ENCODE measurements at places on chromosomes 6 and 20.

GRCh38 chr6:168956884-168957730 is 296.5 kb downstream of the THBS2 start:
- DNase-seq, result peak; percentile 50
- no peaks in the 10 kb centered on the region for H3K27me3 ChIP-seq
- no peaks in the 10 kb centered on the region for H3K4me1 ChIP-seq
- H3K27ac ChIP-seq, result no peak overlapping the region

GRCh38 chr6:15312500-15312899 is 66.6 kb downstream of the JARID2 start:
- no peaks in the 10 kb centered on the region for H3K27me3 ChIP-seq
- H3K27ac ChIP-seq, result no peak overlapping the region
- H3K4me3 ChIP-seq, result no peak overlapping the region
- no peaks in the 10 kb centered on the region for H3K4me1 ChIP-seq

GRCh38 chr6:24053057-24053456 is 73.0 kb upstream of the NRSN1 start:
- no peaks in the 10 kb centered on the region for H3K4me1 ChIP-seq
- H3K4me3 ChIP-seq, result no peak overlapping the region
- DNase-seq, result no peak
- no peak overlapping the region for H3K27ac ChIP-seq
- H3K36me3 ChIP-seq, result no peaks in the 10 kb centered on the region

DNA sequence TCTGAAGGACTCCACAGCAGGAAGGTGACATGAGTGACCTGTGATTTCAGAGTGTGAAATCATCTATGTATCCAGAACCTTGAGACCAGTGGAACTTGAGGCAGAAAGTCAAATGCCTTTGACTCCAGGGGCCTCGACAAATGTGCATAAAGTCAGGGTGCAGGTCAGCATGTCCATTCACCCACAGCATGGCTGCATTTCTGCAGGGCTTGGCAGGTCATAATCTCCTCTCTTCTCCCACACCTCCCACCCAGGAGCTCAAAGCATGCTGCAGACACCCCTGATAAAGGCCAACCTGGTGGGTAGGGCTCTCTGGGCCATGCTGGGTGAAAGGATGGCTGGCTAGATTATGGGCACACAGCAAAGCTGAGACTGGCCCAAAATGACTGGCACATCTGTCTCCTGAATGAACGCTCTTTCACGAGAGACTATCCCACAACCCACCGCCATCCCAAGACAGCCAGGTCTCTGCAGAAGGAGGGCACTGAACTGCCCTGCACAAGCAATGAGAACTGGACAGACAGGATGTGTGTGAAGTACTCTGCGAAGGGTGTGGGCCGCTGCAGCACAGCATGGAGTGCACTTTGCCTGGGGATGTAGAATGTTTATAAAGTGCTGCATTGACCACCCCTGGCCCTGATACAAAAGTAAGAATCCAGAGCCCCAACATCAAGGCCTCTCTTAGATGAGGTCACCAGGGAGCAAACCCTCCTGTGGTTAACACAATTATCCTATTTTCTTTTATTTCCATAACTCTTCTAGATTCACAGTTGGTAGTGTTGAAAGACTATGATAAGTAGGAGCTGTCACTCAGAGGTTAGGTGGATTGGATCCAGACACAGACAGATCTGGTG is 78.2 kb upstream of the NXT1 start:
- H3K27ac ChIP-seq, result no peak overlapping the region
- H3K4me1 ChIP-seq, result no peaks in the 10 kb centered on the region
- H3K27me3 ChIP-seq, result no peaks in the 10 kb centered on the region
- no peaks in the 10 kb centered on the region for H3K36me3 ChIP-seq
- no peak overlapping the region for H3K4me3 ChIP-seq

- DNase-seq, result no peak
- no peak overlapping the region for H3K4me3 ChIP-seq
- H3K27me3 ChIP-seq, result no peaks in the 10 kb centered on the region
These were observed 90.7 kb downstream of the CD24 start for GRCh38 chr6:106883808-106884262.

- no peak overlapping the region for H3K27ac ChIP-seq
- H3K4me1 ChIP-seq, result no peaks in the 10 kb centered on the region
- no peaks in the 10 kb centered on the region for H3K36me3 ChIP-seq
- no peak overlapping the region for H3K4me3 ChIP-seq
- H3K27me3 ChIP-seq, result no peaks in the 10 kb centered on the region
- no peak for DNase-seq
These were observed 1012.7 kb downstream of the EYS start for GRCh38 chr6:64694356-64694755.

GRCh38 chr6:165497472-165497871 is 165.6 kb downstream of the PDE10A start:
- DNase-seq, result no peak
- H3K4me3 ChIP-seq, result no peak overlapping the region
- no peaks in the 10 kb centered on the region for H3K36me3 ChIP-seq
- H3K27me3 ChIP-seq, result no peaks in the 10 kb centered on the region

DNA sequence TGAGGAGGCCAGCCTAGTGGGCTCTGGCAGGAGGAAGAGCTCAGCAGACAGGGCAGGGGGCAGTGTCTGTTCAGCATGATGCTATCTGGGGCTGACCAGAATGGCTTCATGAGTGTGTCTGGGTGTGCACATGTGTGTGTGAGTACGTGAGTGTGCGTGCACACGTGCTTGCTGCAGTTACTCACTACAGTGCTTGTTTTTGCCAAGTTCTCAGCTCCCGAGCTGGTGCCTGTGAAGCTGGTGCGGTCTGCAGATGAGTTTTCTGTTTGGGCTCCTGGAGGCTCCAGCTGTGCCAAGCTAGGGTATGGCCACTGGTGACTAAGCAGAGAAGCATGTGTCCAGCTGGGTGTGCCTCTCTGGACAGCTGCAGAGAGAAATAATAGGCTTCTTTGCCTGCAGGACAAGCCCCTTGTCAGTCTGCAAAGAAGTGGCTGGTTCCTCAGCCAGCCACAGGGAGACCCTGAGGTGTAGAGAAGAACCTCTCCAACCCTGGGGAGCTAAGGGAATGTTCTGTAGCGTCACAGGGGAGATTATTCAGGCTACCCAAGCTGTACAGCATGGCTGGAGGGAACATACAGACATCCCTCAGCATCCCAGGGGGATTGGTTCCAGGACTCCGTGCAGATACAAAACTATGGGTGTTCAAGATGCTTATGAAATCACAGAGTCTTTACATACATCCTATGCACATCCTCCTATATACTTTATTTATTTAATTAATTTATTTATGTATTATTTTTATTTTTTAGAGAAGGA is 40.2 kb upstream of the FAM50B start:
- no peak overlapping the region for H3K27ac ChIP-seq
- H3K4me1 ChIP-seq, result no peaks in the 10 kb centered on the region
- H3K4me3 ChIP-seq, result no peak overlapping the region
- no peak for DNase-seq
- H3K36me3 ChIP-seq, result no peaks in the 10 kb centered on the region
- peaks cover 15% of the 10 kb centered on the region for H3K27me3 ChIP-seq

GRCh38 chr6:31676322-31676903 is 4.5 kb downstream of the LY6G5C start:
- H3K4me3 ChIP-seq, result no peak overlapping the region
- DNase-seq, result no peak
- H3K27me3 ChIP-seq, result no peaks in the 10 kb centered on the region
- no peaks in the 10 kb centered on the region for H3K4me1 ChIP-seq

DNA sequence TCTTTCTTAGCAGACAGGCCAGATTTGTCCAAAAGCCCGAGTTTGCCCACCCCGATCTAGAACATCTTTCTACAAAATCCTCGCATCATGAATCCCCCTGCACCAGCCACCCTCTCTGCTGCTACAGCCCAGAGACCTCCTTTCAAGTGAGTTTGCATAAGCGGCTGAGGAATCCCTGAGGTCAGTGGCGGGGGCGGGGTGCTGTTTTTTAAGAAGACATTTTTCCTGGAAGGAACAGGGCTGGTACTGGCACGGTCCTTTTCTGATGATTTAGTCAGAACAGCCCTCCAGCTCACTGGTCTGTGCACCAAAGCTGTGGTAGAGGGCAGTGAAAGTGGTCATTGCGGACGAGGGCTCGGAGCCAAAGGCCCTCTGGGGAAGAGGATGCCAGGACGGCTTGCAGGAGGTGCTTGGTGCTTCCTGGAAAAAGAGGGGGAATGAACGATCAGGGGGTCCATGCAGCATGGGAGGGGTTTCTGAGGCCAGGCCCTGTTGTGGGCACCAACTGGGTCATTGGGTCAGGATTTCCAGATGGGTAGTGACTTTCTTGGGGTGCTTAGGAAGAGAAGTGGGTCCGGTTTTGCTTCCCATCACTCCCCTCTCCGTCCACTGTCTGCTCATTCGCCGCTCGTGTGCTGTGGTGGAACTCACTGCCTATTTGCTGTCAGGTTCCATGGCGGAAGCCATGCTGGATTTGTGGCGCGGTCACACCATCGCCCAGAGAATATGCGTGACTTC is 50.4 kb downstream of the GNAS-AS1 start:
- H3K36me3 ChIP-seq, result no peaks in the 10 kb centered on the region
- peaks cover 11% of the 10 kb centered on the region for H3K27me3 ChIP-seq
- DNase-seq, result no peak
- H3K4me3 ChIP-seq, result no peak overlapping the region
- H3K27ac ChIP-seq, result no peak overlapping the region
- H3K4me1 ChIP-seq, result no peaks in the 10 kb centered on the region

- no peaks in the 10 kb centered on the region for H3K36me3 ChIP-seq
- no peaks in the 10 kb centered on the region for H3K27me3 ChIP-seq
- H3K4me3 ChIP-seq, result no peak overlapping the region
- no peak for DNase-seq
- no peak overlapping the region for H3K27ac ChIP-seq
- no peaks in the 10 kb centered on the region for H3K4me1 ChIP-seq
These were observed 655.3 kb downstream of the RNF144B start for GRCh38 chr6:19042420-19042819.

DNA sequence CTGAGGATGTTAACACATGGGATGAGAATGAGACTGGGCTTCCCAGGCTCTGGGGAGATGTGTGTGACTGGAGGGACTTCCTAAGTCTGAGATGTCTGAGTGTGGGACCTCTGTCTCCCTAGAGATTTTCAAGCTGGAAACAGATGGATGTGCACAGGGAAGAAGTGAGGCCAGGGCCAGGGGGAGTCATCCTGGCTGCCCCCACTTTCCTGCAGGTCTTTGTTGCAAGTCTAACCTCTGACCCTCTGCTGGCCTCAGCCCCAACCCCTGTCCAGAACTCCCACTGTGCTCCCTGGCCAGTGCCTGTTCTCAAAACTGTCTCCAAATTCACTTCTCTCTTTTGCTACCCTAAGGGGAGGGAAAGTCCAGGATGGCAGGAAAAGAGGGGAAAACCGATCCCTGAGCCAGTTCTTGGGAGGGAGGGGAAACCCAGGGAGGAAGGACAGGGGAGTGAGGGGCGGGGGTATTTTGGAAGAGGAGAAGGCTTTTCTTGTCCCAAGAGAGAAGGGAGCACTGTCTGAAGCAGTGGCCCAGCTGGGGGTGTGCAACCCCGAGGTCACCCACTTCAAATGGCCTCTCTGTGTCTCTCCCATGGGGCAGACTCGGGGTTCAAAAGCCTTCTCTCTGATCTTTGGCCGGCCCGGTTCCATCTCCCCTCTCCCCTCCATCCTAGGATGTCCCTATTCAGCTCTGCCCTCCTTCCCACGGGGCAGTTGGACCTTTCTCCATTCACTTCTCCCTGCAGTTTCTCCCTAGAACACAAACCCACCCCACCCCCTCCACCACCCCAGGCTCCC is 3.1 kb downstream of the PPP1R18 start:
- H3K27ac ChIP-seq, result peak overlapping the region; percentile 94
- peak; percentile 16 for DNase-seq
- peaks cover 77% of the 10 kb centered on the region for H3K4me1 ChIP-seq
- H3K27me3 ChIP-seq, result no peaks in the 10 kb centered on the region

DNA sequence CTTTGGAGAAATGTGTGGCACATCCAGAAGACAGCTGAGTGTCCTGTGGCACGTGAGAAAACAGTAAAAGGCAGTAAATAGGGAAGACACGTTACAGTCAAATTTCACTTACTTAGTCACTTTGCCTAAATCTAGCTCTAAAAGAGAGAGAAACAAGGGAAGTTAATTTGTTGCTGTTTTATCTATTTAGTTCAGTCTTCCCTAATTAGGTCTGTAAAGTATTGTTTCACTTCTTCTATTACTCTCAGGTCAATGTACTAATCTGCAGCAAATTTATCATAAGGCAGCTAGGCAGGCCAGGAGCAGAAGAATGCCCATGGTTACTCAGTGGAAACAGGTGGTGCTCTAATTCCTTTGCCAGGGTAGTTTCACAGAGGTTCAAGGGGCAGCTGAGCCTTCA is 124.3 kb upstream of the CNR1 start:
- no peak for DNase-seq
- no peaks in the 10 kb centered on the region for H3K36me3 ChIP-seq
- no peak overlapping the region for H3K27ac ChIP-seq
- H3K27me3 ChIP-seq, result no peaks in the 10 kb centered on the region
- no peaks in the 10 kb centered on the region for H3K4me1 ChIP-seq
- no peak overlapping the region for H3K4me3 ChIP-seq

DNA sequence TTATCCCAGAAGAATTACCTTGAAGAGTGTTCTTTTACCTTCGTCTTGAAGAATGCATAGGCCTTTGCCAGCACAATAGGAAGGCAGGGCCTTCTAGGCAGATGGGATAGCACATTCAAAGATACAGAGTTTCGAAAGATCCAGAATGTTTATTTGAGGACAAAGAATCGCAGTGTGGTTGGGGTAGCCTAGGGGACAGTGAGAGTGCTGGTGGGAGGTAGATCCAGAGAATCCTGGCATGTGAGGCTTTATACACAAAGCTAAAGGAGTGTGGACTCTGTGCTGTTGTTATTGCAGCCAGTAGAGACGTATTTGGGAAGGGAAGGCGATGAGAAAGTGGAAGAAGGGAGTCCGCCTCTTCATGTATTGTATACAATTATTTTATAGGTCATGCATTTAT is 186.6 kb downstream of the FARS2 start:
- no peak for DNase-seq
- H3K27me3 ChIP-seq, result no peaks in the 10 kb centered on the region
- no peak overlapping the region for H3K4me3 ChIP-seq
- H3K36me3 ChIP-seq, result no peaks in the 10 kb centered on the region

DNA sequence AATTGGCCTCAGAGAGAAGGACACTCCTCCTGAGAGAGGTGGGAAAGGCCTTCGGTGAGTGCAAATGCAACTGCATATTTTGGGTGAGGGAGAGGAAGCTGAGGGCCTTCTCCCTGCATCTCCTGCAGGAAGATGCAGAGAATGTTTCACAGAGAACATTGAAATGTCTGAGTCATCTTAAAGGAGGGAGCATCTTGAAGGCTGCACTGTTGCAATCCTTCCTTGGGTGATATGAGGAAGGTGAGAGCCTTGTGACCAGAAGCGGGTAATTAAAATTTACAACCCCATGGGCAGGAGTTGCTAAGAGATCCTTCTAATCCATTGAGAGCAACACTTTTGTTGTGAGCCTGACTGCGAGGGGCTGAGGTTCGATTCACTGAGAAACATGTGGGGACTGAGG is 375.7 kb upstream of the MARCKS start:
- DNase-seq, result no peak
- no peaks in the 10 kb centered on the region for H3K4me1 ChIP-seq
- H3K27ac ChIP-seq, result no peak overlapping the region

All from DND-41 (cell line).